ENCODE measurements at places on chromosomes 7 and 10. TPM values are rescaled to one million over a fixed set of nuclear protein-coding genes. Genes with fewer than 3 reads are reported as not detected.

DNA sequence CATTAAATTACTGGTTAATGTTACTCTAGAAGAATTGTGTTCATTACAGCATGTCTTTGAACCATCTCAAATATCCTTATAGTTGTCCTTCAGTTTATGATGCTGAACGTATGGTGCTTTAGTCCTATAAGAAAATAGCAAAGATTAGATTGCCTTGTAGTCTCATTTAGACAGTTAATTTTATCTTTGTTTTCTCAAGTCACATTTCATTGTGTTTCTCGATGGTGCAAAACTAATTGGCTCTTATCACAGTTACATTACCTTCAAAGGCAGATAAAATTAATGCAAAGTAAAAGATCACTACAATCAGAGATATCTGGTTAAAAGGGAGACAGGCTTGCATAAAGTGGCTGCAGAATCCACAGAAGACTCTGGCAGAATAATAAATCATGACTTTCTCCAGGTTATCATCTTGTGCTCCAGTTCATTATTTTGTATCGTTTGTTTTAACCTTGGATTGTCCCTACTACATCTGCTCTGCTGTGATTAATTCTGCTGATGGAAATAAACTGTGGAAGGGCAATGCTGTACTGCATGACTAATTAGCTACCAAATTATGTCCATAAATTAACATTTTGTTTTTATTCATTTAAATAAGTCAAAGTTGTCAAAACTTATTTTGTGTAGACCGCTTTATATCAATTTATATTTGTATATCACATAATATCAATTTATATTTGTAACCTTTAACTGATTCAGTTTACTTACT is 24.2 kb downstream of the PRPS1L1 start:
- DNase-seq: no peak

- no peak for DNase-seq
These were observed 174.8 kb downstream of the RAPGEF5 start for GRCh38 chr7:22182149-22182548.

DNA sequence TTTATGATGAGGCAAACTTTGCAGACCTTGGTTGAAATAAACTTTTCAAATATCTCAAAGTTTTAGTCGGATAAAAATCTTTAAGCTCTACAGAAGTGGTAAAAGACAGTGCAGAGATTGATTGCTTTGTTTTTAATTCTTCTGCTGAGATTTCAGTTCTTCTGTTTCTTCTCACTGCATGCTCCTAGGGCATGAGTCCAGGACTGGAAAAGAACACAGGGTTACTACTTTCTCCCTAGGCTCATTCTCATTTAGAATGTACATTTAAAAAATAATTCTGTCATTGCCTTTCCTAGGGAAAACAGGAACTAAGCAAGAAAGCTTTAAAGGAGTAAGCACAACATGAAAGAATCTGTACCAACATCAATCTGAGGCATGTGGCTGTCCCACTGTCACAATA is 256.7 kb upstream of the DGKB start:
- DNase-seq: no peak

DNA sequence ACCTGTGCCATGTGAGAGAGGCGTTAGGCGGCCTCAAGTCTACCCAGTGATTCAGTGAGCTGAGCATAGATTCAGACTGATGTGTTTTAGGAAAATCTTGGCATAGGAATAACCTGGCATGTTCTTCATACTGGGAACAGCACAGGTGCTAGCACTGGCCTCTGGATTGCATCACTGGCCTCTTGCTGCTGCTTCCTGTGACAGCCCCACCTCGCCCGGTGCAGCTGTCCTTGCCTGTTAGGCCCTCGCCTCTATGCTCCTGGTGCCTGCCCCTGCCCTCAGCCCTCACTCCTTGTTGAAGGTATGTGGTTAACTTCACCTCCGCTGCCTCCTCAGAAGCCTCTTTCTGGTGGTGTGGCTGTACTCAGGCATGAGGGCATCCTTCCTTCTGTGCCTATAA is 46.2 kb downstream of the BLNK start:
- DNase-seq: no peak

- DNase-seq: no peak
These were observed 69.2 kb downstream of the UNCX start for GRCh38 chr7:1301882-1302251.

GRCh38 chr7:150502519-150502918 is 12.2 kb upstream of the GIMAP7 start:
- peak; percentile 26 for DNase-seq

- DNase-seq: no peak
These were observed 129.4 kb upstream of the LSM8 start for GRCh38 chr7:118054529-118054928.

DNA sequence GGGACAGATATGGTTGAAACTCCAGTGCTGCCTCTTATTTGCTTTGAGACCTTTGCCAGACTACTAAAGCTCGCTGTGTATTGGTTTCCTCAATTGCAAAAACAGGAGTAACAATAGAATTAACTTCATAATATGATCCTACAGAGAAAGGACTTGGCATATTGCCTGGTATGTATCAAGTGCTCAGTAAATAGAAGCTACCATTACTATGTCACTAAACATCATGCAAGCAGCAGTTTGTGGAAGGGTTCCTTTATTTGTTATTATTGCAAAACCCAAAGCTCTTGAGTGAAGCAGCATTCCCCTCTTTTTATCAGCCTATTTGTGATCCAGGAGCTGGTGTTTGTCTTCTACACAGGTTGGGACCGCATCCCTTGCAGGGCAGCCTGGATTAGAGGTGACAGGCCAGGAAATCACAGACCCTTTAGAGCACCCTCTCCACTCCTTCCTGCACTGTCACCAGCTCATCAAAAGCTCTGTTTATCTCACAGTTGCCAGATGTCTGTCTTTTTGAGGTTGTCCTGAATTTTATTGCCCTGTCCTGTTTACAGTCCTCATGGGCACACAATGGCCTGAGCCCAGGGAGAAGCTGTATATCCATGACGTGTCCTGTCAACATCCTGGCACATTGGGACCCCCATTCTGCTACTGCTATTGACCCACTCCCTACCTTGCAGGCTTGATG is 121.5 kb downstream of the SNX10 start:
- DNase-seq: no peak

DNA sequence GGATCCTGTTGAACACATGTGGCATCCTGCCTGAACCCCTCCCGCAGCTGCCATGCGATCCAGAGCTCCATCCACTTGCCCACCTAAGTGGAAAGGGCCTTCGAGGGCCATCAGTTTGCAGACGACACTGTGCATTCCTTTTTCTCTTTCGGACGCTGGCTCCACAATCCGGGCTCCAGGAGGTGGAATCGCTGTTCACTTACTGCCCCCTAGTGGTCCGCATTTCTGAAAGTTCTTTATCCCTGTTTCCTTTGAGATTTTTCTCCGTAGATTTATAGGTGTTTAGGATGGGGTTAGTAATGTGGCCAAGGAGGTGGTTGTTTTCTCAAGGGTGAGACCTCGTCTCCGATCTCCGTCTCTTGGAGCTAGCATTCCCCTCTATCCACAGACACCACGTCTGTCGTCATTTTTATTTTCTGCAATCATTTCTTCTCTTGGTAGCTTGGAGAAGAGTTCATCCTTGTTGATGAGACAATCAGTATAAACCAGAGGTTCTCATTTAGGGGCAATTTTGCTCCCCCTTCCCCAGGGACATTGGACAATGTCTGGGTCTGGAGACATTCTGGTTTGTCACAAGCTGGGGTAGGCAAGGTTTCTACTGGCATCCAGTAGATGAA is 204.6 kb downstream of the ARHGAP21 start:
- DNase-seq: peak; percentile 94

DNA sequence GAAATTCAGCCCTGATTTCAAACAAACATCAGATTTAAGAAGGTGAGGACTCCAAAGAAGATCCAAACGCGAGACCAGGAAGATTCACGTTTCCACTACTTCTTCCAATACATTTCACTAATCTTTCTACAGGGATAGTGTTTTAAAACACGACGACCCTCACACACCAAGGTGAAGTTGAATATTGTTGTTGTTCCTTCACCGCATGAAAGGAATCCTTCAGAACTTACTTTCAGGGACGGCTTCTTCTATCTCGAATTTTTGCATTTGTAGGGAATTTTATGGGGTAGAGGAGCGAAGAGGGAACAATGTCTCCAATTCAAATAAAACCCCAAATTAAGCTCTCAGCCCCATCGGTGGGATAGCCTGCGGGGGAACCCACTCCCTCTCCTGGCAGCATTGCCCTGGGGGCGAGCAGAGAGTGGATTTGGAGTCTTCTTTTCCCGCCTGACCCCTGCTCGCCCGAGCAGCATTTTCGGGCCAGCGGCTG is 1.5 kb upstream of the GATA3 start:
- DNase-seq: no peak

DNA sequence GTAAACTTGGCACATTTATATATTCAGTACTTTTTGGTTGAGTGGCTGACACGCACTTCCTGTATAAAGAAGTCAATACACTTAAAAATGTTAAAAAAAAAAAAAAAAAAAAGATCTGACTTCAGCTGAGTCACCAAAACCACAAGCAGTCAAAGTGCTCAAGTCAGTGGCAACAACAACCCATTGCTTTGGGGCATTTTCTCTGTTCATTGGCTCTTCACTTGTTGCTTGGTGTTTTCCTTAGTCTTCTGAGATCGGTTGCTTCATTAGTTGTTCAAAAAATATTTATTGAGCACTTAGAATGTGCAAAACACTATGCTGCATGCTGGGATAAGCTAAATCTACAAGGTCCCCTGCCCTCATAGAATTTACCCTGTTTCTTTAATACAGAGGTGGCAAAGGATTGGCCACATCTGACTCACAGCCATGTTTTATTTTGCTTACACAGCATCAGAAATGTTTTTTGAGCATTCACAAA is 63.7 kb downstream of the ZNRF2 start:
- peak; percentile 31 for DNase-seq

GRCh38 chr10:27816320-27816719 is 70.7 kb upstream of the MKX start:
- DNase-seq: no peak

DNA sequence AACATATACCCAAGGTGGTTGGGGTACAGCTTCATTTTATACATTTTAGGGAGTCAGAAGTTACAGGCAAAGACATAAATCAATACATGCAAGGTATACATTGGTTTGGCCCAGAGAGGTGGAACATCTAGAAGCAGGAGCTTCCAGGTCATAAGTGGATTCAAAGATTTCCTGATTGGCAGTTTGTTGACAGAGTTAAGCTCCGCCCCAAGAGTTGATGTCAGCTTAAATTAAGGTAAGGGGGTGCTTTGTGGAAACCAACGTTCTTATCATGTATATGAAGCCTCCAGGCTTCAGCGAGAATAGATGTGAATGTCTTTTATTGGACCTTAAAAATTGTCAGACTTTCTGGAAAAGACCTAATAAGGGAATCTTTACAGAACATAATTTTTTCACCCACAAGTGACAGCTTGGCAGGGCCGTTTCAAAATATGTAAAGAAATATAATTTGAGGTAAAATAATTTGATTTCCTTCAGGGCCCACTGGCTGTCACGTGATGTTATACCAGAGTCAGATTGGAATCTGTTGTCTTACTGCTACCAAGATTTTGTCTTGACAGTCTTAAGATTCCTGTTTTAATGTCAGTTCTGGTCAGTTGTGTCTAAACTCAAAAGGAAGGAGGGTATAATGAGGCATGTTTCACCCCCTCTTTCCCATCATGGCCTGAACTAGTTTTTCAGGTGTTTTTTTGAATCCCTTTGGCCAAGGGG is 6.3 kb upstream of the PANK1 start:
- no peak for DNase-seq

DNA sequence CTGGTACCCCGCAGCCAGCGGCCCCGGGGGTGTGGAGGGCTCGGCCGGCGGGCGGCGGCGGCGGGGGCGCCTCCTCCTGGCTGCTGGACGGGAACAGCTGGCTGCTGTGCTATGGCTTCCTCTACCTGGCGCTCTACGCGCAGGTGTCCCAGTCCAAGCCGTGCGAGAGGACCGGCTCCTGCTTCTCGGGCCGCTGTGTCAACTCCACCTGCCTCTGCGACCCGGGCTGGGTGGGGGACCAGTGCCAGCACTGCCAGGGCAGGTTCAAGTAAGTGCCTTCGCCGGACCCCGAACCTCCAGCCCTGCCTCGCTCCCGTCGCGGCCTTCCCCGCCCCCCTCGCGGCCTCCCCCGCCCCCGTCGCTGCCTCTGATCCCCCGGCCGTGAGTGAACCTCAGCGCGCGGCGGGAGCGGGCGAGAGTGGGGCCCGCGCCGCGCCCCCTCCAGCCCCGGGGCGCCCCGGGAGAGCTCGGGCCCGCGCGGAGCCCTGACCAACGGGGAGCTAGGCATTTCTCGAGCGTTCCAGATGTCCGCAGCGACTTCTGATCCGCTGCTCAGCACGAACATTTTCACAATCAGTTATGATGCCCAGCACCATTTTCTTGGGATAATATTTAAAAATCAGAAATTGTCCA is 727 bp downstream of the ATRNL1 start:
- peak; percentile 86 for DNase-seq

DNA sequence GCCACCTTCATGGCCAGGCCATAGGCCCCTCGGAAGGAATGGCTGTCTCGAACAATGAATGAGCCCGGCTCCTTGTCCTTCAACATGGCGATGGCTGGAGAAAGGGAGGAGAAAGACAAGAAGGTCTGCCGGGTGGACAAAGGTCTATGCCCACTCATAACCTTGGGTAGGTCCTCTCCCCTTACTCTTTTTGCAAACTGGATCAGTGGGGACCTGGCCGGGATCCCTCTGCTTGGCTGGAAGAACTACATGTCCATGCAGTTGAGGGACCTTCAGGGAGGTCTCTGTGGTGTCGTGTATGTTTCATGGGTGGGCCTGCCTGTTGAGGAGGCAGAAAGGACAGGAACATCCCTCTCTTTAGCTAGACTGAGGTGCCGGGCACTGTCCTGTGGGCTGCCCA is 284.8 kb downstream of the TNS3 start:
- no peak for DNase-seq

DNA sequence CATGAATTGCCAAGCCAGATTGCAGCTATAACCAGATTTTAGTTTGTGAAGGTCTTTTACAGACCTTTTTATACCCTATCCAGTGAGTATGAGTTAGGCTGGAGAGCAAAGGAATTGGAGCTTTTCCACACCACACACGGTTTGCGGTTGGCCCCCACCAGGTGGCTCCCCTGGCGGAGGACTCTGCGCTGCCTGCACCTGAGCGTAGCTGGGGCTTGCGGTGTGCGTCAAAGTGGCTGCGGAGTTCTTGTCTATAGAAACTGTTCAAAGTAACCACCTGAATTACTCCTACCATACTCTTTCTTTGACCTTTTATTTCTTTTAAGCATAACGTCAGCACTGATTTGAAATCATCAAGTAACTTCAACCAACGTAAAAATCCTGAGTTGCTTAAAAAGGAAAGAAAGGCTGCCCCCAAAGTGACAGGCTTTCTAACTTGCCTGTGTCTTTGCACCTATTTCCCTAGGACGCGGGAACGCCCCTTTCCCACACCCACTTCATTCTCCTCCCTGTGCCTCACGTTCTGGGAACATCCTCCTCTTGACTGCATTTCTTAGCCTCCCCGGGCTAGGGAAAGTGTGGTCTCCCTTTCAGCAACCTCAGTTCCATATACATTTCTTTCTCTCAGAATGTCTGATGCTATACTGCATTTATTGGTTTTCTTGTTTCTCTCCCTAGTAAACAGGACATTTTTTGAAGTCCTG is 47.6 kb upstream of the TMEM72 start:
- no peak for DNase-seq

- no peak for DNase-seq
These were observed 685.4 kb upstream of the MBL2 start for GRCh38 chr10:53458007-53458406.

HNRNPH3 gene
- 9.7 TPM for total RNA-seq

CDHR1 gene
- under 0.01 TPM for total RNA-seq

EPDR1 gene
- 99.3 TPM for total RNA-seq

CCNY gene
- total RNA-seq: 53.2 TPM

MMP21 gene
- not detected for total RNA-seq

LYZL2 gene
- not detected for total RNA-seq

GRM3 gene
- total RNA-seq: not detected

LLCFC1 gene
- not detected for total RNA-seq
